HT1080 (cell line): ENCODE measurements at places on chromosomes 1 and 21. TPM values are rescaled to one million over a fixed set of nuclear protein-coding genes. Genes with fewer than 3 reads are reported as not detected.

The CYP4B1 gene
- total RNA-seq = not detected in 2 replicates

The CACNA1S gene
- not detected in 2 replicates for total RNA-seq

The PIK3CD gene
- total RNA-seq = 11.6 and 15.2 TPM in 2 replicates

- DNase-seq = no peak
These were observed 1.4 kb downstream of the GPR61 start for GRCh38 chr1:109541102-109541501.

The TEX38 gene
- total RNA-seq = not detected in 2 replicates

The SLC25A34 gene
- total RNA-seq = 0.07 and 0.16 TPM in 2 replicates

DNA sequence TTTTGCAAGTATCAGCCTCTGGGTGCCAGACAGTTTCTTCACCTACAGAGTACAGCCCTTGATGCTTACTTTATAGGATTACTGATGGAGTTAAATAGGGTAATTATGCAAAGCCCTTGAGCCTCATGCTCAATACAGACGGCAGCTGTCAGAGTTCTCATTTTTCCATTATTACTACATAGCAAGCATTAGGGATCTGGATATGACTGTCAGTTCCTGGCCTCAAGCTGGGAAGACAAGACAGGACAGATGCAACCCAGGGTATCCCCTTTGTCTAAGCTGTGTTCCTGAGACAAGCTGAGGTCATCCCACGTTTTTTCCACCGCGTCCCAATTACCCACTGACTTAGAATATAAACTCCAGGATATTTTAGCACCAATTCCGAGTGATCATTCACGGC, 94.4 kb downstream of the SLC35F3 start:
- DNase-seq = no peak

- DNase-seq = peak; percentile 13
These were observed 66.0 kb upstream of the GRIK3 start for GRCh38 chr1:37100310-37100709.

- DNase-seq = peak; percentile 11
These were observed 65.2 kb upstream of the GJA8 start for GRCh38 chr1:147837129-147837963.

GRCh38 chr1:228074954-228075730, 7.4 kb upstream of the ARF1 start:
- no peak for DNase-seq

DNA sequence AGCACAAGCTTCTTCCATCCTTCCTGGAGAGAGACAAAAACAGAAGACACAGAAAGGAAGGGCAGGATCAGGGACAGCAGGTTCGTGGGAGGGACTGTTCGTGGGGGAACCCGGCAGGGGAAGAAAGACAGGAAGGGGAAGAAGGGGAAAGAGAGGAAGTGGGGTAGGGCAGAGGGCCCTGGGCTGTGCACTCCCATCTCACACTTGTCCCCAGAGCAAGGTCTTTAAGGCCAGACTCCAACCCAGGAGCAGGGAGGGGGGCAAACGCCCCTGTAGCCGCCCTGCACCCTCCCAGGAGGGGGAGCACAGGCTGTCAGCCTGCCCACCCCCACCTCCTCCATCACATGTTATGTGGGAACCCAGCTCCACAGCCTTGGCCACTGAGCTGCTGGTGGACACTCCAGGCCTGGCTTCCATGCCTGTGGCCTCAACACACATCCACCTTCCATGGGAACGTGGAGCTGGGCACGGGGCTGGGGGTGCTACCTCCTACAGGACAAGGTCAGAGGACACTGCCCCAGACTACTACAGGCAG, 9.3 kb downstream of the SLC19A1 start:
- no peak for DNase-seq

- peak; percentile 77 for DNase-seq
These were observed 8.4 kb upstream of the BGLAP start for GRCh38 chr1:156233426-156234127.

The TTC22 gene
- total RNA-seq = not detected in 2 replicates

The OLFM3 gene
- not detected in 2 replicates for total RNA-seq

GRCh38 chr1:210750468-210750867, 383.5 kb downstream of the KCNH1 start:
- DNase-seq = no peak

- no peak for DNase-seq
These were observed at the start of gene PDE9A for GRCh38 chr21:42653231-42654061. Gene PDE9A, plus strand, starts transcription at chr21:42653621. Its CDS starts 194 bp downstream, at chr21:42653815.

The DENND2C gene
- total RNA-seq = 0.21 and 0.47 TPM in 2 replicates

DNA sequence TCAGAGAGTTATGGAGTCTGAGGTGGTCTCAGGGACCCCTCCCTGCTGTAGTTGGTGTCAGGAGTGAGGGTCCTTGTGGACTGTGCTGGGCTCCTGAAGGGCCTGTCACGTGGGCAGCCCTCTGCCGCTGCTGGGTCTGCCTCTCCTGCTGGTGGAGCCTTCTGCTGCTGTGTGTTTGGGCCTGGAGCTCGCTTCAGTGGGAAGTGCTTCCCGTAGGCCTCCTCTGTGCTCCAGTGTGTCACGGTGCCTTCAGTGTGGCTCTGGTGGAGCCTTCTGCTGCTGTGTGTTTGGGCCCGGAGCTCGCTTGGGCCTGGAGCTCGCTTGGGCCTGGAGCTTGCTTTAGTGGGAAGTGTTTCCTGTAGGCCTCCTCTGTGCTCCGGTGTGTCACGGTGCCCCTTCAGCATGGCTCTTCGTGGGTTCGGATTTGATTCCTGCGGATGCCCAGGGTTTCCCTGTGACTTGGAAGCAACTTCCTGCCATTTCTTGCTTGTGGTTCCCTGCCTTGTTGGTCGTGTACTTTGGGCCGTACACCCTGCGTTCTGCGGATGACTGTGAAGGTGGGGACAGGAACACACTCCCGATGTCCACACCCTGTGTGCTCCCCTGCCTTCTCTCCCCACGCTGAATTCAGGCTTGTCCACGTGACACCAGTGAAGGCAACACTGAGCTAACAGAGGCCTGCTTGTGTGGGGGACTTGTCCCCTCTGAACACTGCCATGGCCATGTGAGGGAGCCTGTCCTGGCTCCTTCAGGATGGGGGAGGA, 19.5 kb downstream of the C1orf174 start:
- DNase-seq = no peak

DNA sequence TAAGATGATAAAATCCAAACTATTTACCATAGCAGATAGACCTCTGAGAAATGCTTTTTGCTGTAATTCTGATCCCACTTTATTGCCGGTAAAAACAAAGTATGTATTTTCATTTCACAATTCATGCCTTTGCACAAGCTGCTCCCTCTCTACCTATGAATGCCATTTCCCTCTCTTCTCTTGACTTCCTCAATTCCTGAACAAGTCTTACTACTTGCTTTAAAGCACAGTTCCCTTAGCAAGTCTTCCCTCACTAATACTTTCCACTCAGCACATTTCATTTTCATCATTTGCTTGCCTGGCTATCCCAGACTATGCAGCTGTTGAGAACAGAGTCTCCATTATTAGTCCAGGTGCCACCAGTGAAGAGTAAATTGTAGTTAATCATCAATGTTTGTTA, 13.8 kb downstream of the GPATCH2 start:
- DNase-seq = no peak

The TTLL10 gene
- not detected in 2 replicates for total RNA-seq

DNA sequence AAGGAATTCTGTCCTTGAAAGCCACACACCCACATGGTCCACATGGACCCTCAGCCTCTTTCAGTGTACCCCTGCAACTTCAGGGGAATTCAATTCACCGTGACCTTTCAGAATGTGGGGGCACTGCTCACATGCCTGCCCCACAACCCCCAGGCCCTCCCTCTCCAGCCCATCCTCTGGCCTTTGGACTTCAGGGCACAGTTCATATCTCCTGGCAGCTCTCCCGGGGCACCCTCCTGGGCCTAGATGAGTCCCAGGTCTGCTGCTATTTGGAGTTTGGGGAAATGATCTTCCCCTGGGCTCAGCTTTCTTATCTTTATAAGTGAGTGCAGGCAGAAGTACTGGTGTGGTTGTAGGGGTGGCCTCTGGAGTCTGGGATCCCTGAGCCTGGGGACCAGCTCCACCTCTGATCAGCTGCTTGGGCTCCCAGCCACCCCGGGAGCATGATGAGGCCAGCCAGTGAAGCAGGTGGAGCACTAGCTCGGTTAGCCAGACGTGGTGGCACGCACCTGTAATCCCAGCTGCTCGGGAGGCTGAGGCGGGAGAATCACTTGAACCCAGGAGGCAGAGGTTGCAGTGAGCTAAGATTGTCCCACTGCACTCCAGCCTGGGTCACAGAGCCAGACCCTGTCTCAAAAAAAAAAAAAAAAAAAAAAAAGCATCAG, 15.8 kb downstream of the C1orf167 start:
- no peak for DNase-seq

- DNase-seq = no peak
These were observed 368.0 kb downstream of the PDE4B start for GRCh38 chr1:66160719-66161118.

GRCh38 chr1:16242556-16243214, 5.7 kb upstream of the CPLANE2 start:
- no peak for DNase-seq

- peak; percentile 59 for DNase-seq
These were observed 71.9 kb downstream of the SMYD2 start for GRCh38 chr1:214352838-214353237.

The ESRRG gene
- total RNA-seq = 0.13 and 0.14 TPM in 2 replicates

The CFHR4 gene
- total RNA-seq = not detected in 2 replicates

DNA sequence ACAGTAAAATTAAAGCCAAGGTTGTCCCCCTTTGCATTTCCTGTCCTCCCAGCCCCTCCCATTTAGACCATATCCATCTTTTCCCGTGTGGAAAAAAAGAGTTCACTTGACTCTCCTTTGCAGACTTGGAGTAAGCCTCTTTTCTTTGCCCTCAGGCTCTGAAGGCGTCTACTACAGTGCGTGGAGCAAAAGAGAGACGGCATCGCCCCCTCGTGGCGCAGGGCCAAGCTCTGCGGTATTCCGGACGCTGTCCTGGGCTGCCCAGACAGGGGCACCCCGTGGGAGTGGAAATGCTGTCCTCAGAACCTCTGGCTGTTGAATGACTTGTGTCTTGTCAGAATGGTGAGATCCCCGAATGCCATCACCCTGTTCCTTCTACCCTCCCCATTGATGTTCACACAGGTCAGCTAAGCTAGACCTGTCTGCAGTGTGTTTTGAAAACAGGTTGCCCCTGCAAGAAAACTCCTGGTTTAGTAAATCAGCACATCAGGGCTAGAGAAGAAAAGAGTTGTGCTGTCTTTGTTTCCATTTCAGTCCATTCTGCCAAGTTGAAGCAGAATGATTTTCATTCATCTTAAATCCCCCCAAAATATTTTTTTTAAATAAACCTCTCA, 12.3 kb upstream of the GJA8 start:
- DNase-seq = peak; percentile 52

DNA sequence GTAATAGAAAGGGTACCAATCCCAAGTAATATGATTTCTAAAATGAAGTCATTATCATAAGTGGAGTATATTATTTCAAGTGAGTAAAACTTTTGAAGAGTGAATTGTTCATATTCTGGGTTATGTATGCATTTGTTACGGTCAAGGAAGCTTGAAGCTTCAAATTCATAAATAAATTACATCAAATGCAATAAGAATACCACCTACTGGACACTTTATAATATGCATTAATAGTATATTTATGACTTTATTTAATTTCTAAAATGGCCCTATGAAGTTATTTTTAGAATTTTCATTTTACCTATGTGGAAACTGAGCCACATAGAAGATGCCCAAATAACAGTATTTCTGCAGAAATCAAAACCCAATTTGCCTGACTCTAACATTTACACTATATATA, 260.6 kb downstream of the SMYD3 start:
- DNase-seq = no peak

DNA sequence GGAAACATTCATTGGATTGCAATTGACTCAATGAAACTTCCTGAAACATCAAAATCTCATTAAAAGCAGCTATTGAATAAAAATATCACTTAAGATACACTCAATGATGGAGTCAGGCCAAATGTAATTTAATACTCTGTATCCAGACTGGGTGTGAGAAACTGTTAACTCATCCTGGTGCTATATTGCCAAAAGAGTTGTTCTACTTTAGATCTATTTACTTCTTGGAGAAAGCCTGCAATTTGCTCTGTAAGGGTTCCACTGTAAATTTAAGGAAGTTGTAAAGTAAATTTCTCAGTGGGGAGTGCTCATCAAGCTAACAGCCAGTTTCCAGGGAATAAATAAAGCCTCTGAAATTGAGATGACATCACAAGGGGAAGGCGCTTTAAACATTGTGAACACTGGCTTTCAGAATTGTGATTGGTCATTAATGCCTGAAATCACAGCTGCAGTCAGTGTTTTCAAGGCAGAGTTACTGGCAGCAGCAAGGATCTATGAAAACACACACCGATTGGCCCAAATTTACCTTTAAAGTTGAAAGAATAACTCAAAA, 91.4 kb downstream of the OLFM3 start:
- DNase-seq = no peak

DNA sequence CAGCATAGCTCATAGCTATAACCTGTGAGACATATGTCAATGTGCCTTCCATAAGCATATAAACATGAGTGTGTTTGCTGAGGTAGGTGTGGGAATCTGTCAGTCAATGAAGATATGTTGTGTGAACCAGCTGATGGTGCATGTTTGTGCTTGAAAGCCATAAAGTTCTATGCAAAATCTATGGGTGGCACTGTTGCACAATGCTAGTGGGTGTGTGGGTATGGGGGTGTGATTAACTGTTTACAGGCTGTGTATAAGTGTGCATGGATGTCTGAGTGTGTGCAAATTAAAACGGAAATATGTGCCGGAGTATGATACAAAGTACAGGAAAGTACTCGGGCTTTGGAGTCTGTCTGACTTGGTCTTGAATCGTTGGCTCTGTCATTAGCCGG, 1.0 kb upstream of the ATP2B4 start:
- peak; percentile 52 for DNase-seq

The LCE2B gene
- not detected in 2 replicates for total RNA-seq

DNA sequence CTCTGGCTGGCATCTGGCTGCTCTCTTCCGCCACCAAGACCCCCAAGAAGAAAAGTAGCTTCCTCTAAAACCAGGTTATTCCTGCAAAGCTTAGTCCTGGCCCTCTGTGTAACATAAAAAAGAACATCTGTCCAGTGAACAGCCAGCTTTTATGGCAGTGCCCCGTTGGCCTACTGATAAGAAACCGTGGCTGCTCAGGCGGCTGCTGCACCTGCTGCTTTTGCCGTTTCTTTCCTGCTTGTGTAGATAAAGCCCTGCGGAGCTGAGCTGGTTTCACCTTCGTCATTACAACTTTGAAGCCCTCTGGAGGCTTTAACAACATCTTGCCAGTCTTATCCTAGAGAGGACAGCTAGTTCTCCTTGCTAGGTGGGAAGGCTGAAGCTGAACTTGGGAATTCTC, 20.5 kb downstream of the ELAPOR1 start:
- no peak for DNase-seq

GRCh38 chr1:32239337-32239736, 7.7 kb upstream of the FAM167B start:
- no peak for DNase-seq

GRCh38 chr1:210232511-210233215, at the start of gene SERTAD4:
Gene SERTAD4, plus strand, starts transcription at chr1:210232796. Its CDS starts 5,165 bp downstream, at chr1:210237961.
- DNase-seq = peak; percentile 42

GRCh38 chr1:200912737-200913407, 18.2 kb downstream of the INAVA start:
- DNase-seq = no peak

GRCh38 chr1:199688133-199688676, 339.3 kb upstream of the NR5A2 start:
- DNase-seq = no peak

- no peak for DNase-seq
These were observed 819.0 kb upstream of the ADGRL4 start for GRCh38 chr1:79825551-79825950.

The GJA5 gene
- total RNA-seq = not detected in 2 replicates
